ENCODE measurements at places on chromosomes 1 and 21. TPM values are rescaled to one million over a fixed set of nuclear protein-coding genes. Genes with fewer than 3 reads are reported as not detected.

C8B gene
- not detected for polyA plus RNA-seq

MEX3A gene
- polyA plus RNA-seq: not detected

ANGPTL1 gene
- polyA plus RNA-seq: 1.2 TPM

MSH4 gene
- polyA plus RNA-seq: not detected

CLDN17 gene
- polyA plus RNA-seq: not detected

SLC35F3 gene
- not detected for polyA plus RNA-seq

DNA sequence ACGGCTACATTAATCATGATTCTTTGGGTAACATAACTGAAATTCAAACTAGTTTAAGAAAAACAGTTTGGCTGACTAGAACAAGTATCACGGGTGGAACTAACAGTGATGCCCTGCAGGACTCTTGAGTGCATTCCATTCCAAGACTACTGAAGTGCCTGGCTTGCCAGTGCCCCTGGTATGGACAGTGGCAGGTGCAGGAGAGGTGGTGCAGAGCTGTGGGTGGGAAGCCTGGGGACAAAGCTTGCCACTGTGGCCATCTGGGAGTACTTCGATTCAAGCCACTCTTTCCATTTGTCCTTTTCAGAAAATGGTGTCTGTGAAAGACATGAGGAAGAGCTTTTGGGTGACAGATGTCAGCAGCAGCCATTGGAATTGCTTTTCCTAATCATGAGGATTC, 166.5 kb downstream of the RRAGC start:
- DNase-seq: no peak

- DNase-seq: peak; percentile 15
Measured at GRCh38 chr1:54542120-54542961, 5.7 kb upstream of the ACOT11 start.

DNA sequence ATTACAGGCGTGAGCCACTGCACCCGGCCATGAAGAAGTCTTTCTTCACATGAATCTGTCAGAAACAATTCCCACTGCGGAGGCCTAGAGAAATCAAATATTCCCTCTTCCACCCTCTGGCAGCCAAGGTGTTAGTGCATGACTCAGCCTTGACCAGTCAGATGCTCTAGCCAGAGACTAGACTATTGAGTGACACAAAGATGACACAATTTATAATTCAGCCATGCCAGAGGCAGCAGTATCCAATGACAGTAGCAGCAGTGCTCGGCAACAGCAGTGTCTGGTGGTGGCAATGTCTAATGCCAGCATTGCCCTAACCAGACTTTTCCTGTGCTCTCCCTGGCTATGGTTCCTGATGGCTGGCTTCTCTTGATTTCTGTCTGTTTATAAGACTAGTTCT, 8.7 kb downstream of the CTXND2 start:
- no peak for DNase-seq

- DNase-seq: no peak
Measured at GRCh38 chr1:109978761-109979488, 5.6 kb upstream of the AHCYL1 start.

DNA sequence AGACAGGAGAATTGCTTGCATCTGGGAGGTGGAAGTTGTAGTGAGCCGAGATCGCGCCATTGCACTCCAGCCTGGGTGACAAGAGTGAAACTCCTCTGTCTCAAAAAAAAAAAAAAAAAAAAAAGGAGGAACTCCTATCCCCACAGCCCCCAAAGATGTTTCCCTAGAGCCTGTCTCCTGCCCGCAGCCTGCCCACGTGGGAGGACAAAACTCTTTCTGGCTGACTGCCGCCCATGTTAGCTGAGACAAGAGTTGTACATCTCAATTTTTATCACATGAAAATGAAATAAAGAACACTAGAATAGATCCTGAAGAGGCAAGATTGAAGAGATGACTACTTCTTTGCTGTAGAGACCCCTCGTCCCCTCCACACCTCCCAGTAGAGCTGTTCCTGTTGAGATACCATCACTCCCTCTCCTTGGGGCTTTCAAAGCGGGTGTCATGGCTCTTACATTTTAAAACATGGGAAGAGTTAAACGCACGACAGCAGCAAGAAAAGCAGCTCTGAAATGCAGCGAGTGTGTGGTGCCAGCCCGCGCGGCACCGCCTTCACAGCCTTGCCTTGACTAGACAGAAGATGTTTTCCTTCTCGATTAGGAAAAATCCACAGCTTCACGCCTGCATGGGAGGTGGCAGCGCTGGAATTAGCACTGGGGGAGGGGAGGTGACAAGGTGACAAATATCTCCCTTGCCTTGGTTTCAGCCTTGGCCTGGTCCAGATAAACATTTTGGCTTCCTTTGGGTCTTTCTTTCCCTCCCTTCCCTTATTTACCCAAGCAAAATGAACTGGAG, 253.4 kb upstream of the CSF3R start:
- DNase-seq: no peak

GRCh38 chr1:64564891-64565290, 95.0 kb downstream of the CACHD1 start:
- DNase-seq: no peak

DNA sequence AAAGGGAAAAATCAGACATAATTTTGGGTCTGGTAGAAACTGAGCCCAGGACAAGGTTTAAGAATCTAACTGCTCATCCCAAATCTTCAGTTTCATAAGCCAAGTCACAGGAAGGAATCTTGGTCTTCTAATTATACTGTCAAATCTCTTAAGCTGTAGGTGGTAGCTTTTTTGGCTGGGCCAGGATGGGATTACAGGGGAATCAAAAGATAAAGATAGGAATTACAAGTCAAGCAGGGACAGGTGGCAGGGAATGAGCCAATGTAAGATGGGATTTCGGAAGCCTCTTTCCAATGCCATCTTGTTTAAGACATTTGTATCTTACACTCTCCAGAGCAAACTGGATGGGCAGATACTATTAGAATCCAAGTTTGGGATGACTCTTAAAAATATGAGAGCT, 383.5 kb downstream of the KCNH1 start:
- DNase-seq: no peak

GRCh38 chr1:57258557-57259325, 165.1 kb downstream of the DAB1 start:
- no peak for DNase-seq

DNA sequence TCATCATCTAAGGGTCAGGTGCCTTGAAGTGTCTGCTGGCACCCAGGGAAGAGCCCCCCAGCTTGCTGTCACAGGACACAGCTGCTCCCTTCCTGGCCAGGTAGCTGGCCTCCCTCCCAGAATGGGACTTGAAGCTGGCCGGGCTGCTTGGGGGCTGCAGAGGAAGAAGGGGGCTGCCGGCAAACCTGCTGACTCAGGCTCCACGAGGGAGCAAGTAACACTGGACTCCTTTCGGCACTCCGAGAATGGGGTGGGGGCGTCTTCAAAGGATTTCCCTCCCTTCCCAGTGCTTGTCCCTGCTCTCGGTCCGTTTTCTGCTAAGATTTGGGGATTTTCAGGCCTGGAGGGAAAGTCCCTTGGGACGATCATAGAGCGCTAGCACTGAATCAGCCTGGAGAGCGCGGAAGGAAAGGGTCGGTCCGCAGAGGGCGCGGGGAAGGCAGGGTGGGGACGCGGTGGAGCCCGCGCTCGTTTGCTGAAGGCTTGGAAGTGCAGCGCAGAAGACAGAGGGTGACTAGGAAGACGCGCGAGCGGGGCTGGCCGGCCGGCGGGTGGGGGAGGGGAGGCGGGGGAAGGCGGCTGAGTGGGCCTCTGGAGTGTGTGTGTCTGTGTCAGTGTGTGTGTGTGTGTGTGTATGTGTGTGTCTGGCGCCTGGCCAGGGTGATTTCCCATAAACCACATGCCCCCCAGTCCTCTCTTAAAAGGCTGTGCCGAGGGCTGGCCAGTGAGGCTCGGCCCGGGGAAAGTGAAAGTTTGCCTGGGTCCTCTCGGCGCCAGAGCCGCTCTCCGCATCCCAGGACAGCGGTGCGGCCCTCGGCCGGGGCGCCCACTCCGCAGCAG, at the start of gene CSF1:
Gene CSF1, plus strand, starts transcription at position 727 of the 840 bp plus-strand sequence. CDS start 175 bp downstream, outside the sequence.
- DNase-seq: peak; percentile 33
